ENCODE measurements at places on chromosomes 16 and 17.

GRCh38 chr17:55391244-55391757, 30.3 kb downstream of the MMD start:
- no peak for DNase-seq

GRCh38 chr17:16936536-16937310, 35.2 kb downstream of the TNFRSF13B start:
- no peak for DNase-seq

DNA sequence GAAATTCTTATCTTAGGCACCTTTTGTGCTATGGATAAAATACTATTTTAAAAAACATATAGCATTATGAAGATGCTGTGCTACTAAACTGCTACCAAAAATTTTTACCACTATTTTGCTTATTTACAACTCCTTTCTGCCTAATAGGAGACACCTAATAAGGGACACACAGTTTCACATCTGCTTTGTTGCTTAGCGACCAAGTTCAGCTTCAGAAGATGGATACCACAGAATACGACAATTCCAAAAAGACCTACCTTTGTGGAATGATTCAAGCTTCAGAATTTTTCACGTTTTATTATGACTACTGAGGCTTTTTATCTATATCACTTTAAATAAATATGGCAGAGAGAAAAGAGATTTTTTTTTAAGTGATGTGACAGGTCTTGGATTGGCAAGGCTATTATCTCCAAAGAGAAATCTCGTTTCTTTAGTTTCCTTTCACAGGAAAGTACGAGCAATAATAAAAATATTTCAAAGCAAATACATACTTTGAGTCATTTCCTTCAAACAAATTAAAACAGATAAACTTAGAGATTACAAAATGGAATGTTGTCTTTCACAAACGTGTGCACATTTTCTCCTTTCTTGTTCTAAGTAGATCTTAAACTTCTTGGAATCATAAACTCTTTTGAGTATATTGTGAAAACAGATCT, 35.4 kb downstream of the SPAG9 start:
- no peak for DNase-seq

DNA sequence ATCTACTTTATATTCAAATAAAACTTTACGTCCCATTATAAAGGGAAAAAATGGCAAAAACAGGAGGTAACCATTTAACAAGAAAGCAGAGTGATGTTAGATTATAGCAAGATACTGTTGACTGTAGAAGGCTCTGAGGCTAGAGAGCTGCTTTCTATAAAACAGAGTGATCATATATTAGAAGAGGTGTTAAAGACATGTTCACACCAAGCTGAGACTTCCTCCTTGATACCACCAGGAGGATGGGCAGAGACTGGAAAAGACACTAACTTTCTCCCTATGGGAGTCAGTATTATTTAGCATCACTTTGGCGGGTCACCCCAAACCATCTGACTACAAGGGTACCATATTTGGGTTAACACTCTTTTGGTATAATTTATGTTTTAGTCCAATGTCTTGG, 687 bp upstream of the CIITA start:
- no peak for DNase-seq

DNA sequence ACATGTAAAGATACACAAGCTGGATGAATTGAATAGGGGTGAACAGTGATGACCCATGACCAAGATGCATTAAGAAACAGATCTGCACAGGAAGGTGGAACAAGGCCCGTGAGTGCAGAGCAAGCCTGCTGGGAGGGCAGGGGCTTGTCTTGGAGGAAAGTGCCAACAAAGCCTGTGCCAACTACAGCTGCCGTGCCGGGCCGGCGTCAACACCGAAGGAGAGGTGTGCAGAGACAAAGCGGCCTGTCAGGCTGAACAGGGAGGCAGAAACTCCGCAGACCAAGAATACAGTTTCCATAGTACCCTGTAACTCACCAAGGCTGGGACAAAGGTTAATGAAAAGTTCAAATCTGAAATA, 46.7 kb downstream of the ANKRD11 start:
- no peak for DNase-seq

Data from activated naive CD4-positive, alpha-beta T cell treated with anti-CD3 and anti-CD28 coated beads for 36 hours (primary cell).